ENCODE measurements at places on chromosomes 13 and 19. TPM values are rescaled to one million over a fixed set of nuclear protein-coding genes. Genes with fewer than 3 reads are reported as not detected.

DNA sequence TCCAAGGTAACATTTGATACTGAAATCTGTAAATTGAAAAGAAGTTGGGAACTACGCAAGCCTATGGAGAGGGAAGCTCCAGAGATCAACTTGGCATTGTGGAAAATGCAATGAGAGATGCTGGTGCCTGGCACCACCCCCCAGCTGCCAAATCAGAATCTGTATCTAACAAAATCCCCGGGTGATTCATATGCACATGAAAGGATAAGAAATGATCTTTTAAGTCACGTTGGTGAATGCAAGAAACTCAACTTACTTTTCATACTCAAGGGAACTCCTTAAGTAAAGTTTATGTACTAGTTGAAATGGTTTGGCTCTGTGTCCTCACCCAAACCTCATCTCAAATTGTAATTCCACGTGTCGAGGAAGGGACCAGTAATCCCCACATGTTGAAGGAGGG, 158.5 kb upstream of the MYO16 start:
- no peak for DNase-seq

- DNase-seq = no peak
Measured at GRCh38 chr13:91323349-91323748, 24.1 kb upstream of the MIR17HG start.

DNA sequence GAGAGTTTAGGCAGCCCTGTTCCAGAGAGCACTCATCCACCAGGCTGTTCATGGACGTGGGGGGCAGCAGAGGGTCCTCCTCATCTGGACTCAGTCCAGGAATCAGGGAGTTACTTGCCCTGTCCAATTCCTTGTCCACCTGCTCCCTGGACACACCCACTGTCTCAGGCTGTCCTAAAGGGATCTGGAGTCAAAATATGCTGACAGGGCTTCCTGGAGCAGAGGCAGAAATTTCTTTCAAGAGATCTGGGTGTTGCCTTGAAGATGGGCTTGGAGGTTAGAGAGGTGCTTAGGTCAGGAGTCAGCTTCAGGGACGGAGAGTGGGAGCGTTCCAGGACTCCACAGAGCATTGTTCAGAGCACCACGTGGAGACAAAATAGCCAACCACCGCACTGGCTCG, 65.8 kb upstream of the SHISA2 start:
- no peak for DNase-seq

SLC25A41 gene
- total RNA-seq = not detected

CEACAM6 gene
- 2.2 TPM for total RNA-seq

Measured in urinary bladder (tissue), 4 donors.